ENCODE measurements at places on chromosomes 6 and 20.

DNA sequence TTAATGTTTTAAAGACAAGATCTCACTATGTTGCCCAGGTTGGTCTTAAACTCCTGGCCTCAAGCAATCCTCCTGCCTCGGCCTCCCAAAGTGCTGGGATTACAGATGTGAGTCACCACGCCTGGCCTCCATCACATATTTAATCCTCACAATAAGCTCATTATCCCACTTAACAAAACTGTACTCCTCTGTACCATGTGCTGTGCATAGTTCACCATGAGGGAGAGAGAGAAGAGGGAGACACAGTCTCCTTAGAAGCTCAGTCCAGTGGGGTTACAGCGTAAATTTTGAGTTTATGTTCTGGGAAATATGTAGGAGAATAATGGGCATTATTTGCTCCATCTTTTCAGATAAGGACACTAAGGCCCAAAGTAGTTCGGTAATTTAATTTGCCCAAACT, 7.9 kb upstream of the CPNE5 start:
- no peak for DNase-seq

DNA sequence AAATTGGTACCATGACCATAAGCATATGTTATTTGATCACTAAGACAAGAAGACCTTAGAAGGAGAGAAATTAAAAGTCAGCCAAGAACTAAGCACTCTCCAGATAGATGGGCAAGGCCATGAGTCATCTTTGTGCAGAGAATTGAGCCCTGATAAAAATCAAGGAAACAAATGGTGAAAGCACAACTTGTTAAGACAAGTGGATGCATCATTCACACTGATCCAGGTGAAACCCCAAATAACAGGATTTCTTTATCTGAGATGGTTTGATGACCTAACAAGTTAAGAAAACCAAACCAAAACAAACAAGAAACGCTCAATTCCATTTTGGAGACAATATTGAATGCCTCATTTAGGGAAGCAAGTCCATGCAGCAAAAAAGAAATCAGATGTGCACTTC, 121.6 kb downstream of the ADAT2 start:
- DNase-seq, result no peak

DNA sequence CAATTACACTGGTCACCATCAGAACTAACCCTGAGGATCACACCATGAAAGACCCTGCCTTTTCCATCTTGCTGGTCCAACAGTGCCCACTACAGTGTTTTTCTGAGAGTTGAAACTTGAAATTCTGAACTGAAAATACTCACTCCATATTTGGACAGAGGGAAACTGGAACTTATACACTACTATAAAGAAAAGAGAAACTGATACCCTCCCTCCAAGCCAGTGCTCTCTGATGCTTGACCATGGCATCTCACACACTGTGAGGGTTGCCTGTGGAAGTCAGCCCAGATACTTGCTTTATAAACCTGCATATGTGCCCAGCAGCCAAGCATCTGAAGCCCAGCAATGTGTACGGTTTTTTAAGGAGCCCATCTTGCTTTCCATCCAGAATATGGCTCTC, 108.7 kb downstream of the FOXA2 start:
- DNase-seq, result no peak

- DNase-seq, result no peak
Observed at GRCh38 chr6:142757852-142758628, 186.9 kb downstream of the HIVEP2 start.

DNA sequence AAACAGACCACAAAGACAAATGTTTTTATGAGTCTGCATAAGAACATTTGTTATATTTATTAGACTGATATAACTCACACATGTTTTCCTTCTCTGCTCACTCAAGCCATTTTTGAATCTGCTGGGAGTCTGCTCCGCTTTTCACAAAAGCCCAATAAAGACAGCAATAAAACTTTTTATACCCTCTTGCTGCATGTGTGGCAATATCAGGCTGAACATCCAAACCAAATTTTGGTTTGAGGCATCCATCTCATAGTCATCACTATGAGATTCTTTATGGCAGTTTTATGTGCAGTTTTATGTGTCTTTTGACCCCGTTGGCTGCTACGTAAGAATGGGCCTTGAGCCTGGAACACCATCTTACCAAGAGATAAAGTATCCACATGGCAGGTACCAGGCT, 1276.8 kb upstream of the ADGRB3 start:
- no peak for DNase-seq

GRCh38 chr20:40073535-40074111, 615.4 kb downstream of the MAFB start:
- DNase-seq, result no peak

GRCh38 chr6:167827583-167828324, 1.0 kb downstream of the AFDN start:
- DNase-seq, result peak; percentile 27

GRCh38 chr20:57024849-57025248, 241.6 kb downstream of the BMP7 start:
- DNase-seq, result no peak

DNA sequence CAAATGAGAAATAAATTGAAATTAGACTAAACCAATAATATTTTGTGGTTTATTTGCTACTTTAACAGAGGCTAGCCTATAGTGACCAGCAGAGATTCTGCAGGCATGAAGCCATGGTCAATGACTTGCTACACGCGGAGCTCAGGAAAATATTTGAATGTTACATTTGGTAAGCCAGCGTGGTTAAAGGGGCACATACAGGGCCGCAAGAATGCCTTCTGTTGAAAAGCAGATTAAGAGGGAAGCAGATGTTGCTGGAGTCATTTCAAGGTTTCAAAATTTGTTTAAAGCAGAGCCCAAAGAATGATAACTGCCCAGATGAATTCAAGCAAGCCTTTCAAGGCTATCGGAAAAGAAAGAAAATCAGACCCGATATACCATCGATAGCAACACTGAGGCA, 294.3 kb upstream of the MAN1A1 start:
- DNase-seq, result no peak

DNA sequence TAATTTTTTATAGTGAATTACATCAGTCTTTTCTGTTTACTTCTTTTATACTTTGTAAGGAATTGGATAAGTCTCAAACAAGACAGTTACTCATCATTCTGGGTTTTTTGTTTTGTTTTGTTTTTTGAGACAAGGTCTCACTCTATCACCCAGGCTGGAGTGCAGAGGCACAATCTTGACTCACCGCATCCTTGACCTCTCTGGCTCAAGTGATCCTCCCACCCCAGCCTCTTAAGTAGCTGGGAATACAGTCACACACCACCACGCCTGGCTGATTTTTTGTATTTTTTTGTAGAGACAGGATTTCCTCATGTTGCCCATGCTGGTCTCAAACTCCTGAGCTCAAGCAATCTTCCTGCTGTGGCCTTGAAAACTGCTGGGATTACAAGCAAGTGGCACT, 524.3 kb downstream of the EYS start:
- DNase-seq, result no peak

GRCh38 chr6:168107191-168107983, 28.4 kb upstream of the FRMD1 start:
- no peak for DNase-seq

DNA sequence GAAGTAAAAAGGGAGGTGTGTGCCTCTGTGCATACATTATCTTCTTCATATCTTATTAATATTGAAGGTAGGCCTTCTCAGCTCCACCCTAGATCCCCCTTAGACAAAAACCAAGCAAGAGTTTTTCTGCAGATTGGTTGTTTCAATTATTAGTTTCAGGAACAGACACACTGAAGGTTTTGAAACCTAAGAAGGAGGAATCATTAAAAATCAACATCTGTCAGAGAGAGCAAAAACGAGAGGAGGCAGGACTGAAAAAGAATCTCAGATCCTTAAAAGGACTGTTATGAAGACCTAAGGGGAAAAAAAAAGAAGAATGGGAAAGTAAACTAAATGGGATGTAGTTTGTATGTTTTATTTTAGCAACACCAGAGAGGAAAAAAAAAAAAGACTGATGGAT, 560.8 kb upstream of the JAG1 start:
- DNase-seq, result no peak

- DNase-seq, result no peak
Observed at GRCh38 chr20:56994006-56994405, 272.4 kb downstream of the BMP7 start.

DNA sequence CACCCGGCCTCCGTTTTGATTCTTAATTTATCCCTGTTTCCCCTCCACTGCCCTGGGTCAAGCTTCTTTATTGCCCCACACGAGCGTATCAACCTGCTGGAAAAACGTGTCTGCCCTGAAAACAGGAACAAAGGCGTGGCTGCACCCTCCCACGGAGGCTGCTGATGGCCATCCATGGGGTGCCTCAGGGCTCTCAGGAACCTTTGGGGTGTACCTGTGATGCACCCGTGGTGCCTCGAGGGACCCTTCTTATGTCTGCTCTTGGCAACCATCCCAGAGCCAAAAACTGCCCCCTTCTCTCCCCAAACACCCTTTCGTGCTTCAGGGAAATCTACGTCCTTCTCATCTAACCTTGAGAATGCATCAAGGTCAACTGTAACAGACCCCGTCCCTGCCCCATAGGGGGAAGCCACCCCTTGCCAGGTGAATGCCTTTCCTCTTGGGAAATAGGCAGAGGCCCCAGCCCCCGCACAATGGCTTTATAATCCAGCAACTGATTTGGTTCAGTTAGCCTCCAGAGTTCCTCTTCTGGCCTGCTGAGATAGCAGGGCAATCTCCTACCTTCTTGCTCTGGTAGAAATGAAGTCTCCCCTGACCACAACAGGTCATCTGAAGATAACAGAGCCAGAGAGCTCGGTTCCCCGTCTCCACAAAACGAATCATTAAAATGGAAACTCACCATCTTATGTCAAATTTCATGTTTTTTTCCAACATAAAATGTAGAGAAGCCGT, 29.4 kb downstream of the PSMG4 start:
- peak; percentile 60 for DNase-seq

GRCh38 chr20:24993337-24994185, 1.0 kb upstream of the APMAP start:
- peak; percentile 39 for DNase-seq

DNA sequence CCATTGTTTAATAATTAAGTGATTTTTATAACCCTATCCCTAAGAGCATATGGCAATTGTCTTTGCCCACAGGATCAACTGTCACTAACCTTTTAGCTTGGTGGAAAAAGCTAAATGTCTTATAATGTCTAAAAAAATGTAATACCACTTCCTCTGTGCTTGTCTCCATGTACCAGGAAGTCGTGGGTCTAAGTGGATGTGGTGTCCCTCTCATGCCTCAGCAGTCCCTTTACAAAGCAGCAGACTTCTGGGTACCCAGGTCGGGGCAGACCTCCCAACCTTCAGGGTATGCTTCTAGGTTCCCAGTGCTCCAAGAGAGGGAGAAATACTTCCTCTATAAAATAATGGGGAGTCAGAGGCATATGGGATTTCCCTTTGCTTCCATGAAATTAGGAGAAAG, 74.7 kb downstream of the ZHX3 start:
- no peak for DNase-seq

GRCh38 chr6:84227044-84227433, 404 bp downstream of the CEP162 start:
- DNase-seq, result no peak

DNA sequence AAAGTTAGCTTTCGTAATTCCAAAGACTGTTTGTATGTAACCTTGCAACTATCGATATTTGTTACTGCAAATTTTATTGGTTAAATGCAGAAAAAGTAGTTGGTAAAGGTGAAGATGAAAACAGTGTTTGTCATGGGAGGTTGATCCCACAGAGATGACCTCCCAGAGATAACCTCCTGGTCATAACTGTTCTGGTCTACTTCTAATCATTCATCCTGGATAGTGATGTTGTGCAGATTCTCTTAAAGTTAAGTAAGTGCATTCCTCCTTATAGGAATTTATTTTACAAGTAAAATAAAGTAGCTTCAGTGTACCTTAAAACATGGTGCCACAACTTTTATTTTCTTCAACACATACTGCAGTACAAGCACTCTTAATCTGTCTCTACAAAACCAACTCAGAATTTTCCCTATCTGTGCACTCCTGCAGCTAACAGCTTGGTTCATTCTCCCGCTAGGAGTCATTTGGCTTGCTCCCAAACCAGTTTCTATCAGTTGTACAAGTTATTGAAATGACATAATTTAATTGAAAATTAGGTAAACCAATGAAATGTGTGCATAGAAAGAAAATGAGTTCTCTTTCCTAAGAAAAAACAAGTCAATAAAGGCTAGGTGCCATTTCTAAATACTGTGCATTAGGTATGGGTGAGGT, 19.2 kb downstream of the METTL24 start:
- DNase-seq, result no peak

DNA sequence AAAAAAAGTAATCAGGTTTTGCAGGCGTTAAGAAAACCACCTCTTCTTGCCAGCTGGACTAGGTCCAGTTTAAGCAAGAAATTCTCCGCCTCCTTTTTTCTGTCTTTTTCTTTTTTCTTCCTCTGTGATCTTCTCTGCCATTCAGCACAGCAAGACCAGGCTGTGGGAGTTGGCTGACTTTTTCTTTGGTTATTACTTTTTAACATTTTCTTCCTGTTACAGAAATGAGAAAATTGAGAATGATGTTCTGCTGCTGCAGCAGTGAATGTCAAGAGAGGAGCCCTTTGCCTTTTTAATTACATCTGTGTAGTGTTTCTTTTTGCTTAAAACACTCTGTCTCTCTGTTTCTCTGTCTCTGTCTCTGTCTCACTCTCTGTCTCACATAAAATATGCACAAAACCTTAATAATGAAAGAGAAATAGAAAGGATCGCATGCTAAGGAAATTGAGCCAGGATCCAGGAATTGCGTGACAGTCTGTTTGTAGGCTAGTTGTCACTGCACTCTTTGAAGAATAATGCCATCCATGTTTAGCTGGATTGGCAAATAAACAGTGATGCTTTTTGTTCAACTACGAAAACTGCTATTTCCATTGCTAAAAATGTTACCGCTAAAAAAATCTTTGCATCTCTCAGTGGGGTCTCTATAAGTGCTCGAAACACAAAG, 103.2 kb upstream of the SUPT3H start:
- DNase-seq, result no peak

DNA sequence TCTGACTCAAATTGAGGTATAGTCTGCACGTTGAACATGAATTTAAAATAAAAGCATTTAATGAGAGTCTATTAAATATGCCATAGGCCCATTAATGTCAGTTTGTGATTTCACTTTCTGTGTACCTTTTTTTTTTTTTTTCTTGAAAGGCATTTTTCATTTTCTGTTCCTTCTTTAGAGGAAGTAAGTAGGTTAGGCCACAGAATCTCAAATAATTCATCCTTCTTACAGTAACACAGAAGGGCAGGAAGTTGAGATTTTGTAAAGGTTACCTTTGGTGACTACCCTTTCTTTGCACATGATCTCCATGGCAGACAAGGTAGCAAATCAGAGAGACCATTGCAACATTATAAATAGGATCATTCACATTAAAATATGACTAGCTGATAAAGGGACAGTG, 9.6 kb downstream of the L3MBTL3 start:
- DNase-seq, result no peak

DNA sequence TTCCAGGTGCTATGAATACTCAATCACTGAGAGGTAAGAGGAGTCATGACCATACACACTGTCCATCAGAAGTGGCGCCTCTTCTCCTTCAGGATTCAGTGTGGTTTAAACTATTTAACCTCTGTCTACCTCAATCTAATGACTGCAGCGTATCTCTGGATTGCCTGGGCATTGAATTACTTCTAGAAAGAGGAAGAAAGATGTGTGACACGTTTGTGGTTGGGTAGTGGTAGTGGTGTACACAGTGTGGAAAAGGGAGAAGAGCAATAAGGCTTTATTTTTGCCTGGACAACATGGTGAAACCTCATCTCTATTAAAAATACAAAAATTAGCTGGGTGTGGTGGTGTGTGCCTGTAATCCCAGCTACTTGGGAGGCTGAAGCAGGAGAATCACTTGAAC, 38.0 kb upstream of the ECHDC1 start:
- no peak for DNase-seq

Data from lower leg skin (tissue), 4 donors.